Amniotic stem cell (primary cell): ENCODE measurements at places on chromosomes 5 and 9.

DNA sequence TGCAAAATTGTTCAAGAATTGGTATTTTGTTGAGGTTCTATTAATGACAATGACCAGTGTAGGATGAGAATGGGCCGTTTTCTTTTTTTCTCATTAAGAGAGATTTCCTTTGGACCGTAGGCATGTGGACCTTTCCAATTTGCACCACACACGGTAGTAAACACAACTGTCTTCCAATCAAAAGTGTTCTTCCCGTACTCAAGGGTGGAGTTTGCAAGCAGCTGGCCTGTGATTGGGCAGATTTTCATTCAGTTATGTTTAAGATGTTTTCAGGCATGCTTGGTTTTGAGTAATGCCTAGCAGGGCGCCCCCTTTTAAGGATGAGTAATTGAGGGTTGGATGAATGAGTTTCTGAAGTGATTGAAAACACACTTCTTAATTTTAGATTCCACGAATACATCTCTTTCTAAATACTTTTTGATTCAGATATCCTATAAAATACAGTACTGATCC lies 2.5 kb downstream of the KDM3B start:
- DNase-seq, result peak; percentile 43

GRCh38 chr9:123283048-123283408 lies 14.6 kb upstream of the STRBP start:
- no peak for DNase-seq

GRCh38 chr5:66170195-66170919 lies 26.3 kb downstream of the SREK1 start:
- DNase-seq, result no peak

DNA sequence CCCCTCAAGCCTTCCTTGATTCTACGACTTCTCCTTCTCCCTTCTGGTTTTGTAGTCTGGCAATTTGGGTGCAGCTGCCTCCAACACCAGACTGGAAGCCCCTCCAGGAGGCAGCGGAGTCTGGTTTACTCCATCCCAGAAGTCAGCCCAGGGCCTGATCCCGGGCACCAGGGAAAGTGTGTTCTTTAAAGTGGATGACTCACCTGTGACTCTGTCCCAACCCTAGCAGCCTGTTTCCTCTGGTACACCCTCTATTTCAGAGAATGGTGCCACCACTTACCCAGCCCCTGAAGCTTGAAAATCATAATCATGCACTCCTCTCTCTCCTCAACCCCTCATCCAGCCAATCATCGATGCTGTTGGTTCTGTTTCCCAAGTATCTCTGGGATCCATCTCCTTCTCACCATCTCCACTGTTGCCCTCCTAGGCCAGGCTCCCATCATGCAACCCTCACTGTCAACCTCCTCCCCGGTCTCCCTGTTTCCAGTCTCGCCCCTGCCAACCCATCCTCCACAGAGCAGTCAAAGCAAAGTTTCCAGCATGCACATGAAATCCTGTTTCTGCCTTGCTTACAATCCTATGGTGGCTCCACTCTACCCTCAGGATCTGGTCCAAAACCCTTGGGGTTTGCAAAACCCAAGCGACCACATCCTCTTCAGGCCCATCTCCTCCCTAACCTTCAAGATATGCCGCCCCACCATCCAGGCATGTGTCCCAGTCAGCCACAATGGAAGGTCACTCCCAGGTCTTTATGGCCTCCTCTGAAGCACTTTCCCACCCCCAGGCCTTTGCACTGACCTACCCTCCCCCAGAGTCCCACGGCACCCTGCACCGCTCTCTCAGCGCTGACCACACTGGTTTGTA lies 10.5 kb downstream of the LHX6 start:
- DNase-seq, result no peak

GRCh38 chr5:106311230-106311915 lies 1359.4 kb downstream of the EFNA5 start:
- no peak for DNase-seq

DNA sequence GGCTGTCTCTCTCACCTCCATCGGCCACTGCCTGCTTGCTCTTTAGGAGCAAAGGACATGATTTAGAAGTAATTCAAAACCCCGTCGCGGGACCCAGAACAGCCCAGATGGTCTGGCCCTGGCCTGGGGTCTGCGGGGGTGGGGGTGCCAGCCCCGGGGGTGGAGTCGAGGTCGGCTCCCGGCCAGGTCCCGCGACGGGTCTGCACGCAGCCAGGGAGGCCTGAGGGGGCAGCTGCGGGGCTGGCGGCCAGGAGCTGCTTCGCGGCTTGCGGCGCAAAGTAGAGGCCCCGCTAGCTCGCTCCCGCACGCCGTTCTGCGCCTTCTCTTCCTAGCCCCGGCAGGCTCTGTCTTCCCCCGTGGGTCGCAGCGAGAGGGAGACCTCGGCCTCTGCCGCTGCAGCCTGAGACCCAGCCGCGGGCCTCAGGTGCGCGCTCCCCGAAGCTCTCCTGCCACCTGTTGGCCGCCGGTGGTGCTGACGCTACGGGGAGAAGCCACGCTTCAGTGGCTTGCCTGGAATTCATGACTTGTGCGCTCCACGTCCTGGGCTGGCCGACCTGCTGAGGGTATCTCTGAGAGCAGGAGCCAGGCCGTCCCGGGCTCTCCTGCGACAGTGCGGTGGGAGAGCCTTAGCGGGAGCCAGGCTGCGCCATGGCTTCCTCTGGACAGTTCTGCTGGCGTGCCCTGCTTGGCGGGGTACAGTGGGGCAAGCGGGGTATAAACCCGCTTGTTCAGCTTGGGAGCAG lies 157.2 kb upstream of the PITX1 start:
- DNase-seq, result peak; percentile 89

DNA sequence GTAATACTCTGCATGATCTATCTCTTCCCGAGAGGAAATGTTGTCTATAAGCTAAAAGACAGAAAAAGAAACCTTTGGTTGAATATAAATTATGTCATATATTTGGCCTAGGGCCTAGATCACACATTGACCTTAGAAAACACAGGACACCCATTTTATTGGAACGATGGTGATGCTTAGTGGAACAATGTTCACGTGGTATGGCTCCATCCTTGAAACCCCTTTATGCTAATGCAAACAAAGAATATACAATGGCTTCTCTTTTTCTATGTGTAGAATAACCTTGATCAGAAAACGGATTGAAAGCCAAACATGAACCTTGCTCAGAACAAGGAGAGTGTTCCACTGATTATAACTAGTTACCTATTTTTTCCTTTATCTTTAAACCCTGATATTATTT lies 24.5 kb downstream of the MRPS27 start:
- DNase-seq, result no peak
